ENCODE measurements at places on chromosomes 3 and 15.

GRCh38 chr3:122421101-122421500 lies 5.2 kb upstream of the WDR5B start:
- DNase-seq = no peak

- no peak for DNase-seq
Measured at GRCh38 chr15:72196409-72197040, 1.1 kb downstream of the GRAMD2A start.

GRCh38 chr3:2823437-2824211 lies 286.6 kb downstream of the IL5RA start:
- DNase-seq = no peak

GRCh38 chr15:33864360-33865075 lies 103.8 kb upstream of the CHRM5 start:
- no peak for DNase-seq

GRCh38 chr15:52150871-52151270 lies 38.3 kb upstream of the BCL2L10 start:
- DNase-seq = no peak

DNA sequence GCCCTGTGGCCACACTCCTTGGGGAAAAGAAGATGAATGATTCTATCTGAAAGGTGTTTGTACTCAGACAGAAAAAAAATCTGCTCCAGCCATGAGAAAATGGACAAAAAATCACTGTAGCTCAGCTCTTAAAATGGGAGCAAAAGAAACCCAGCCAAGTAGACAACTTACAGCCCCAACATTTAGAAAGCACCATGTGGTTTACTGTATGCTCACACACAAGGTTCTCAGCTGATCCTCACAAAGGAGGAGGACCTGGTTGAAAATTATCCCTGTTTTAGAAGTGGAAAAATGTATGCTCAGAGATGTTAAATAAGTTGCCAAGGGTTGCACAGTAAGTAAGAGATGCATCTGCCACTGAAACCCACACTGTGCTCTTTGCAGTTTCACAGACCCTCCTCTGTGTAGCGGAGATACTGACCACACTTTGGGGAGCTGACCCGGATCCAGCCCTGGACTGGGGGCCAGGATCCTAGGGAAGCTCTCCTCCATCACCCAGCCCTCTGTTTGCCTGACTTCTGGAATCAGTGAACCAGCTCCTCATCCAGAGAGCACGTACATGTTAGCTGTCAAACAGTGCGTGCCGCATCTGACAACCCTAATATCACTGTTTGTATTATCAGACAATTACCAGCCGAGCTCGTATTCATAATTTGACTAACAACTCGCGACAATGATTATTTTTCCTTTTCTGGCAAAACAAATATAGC lies 32.7 kb upstream of the TPRG1 start:
- no peak for DNase-seq

- no peak for DNase-seq
Measured at GRCh38 chr3:73192036-73192738, 130.7 kb downstream of the EBLN2 start.

DNA sequence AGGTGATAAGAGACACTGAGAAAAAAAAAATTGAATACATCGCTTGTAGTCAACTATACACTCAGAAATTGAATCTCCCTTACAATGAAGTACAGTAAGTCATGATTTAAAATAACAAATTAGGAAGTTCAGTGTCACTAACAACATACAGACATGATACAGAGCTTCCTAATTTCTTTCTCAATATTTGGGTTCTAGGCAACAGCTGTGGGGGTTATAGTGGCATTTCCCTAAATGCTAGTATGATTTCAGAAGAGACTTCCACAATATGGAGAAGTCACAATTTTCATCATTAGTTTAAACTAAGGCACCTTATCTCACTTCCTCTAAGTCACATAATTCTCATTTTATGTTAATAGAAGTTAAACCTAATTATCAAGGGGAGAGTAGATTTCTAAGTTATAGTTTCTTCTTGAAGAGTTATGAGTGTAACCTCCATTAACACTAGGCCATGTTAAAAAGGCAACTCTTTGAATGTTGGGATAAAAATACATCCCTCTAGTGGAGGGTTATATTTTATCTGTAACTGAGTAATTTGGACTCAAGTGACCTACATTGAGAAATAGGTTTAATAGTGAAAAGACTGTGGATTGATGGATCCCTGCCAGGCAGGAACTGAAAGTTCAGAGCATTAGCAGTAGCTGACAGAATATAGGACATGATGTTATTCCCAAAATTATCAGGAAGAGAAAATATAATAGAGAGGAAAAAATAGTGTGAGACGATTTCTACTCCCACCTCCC lies 286.0 kb upstream of the SUCLG2 start:
- DNase-seq = no peak

- DNase-seq = no peak
Measured at GRCh38 chr15:48781481-48782081, 29.3 kb downstream of the CEP152 start.

- DNase-seq = no peak
Measured at GRCh38 chr15:74173380-74174218, at the start of gene ISLR. Gene ISLR, plus strand, starts transcription at chr15:74173710. Its CDS starts 1,149 bp downstream, at chr15:74174859.

DNA sequence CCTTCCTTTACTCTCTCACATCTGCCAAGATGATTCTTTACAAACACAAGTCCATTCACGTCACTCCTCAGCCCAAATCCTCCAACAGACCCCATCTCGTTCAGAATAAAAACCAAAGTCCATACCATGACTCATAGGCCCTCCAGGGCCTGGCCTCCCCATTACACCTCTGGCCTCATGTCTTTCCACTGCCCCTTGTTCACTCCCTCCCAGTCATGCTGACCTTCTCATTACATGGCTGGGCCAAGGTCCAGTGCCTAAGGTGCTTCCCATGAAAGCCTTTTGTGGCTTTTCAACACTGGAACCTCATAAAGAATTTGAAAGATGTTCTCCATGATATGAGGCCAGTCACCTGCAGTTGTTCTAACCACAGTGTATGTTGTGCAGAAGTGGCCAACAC lies 44.5 kb downstream of the NEK10 start:
- DNase-seq = no peak

- DNase-seq = no peak
Measured at GRCh38 chr15:58360421-58361090, 71.2 kb upstream of the LIPC start.

DNA sequence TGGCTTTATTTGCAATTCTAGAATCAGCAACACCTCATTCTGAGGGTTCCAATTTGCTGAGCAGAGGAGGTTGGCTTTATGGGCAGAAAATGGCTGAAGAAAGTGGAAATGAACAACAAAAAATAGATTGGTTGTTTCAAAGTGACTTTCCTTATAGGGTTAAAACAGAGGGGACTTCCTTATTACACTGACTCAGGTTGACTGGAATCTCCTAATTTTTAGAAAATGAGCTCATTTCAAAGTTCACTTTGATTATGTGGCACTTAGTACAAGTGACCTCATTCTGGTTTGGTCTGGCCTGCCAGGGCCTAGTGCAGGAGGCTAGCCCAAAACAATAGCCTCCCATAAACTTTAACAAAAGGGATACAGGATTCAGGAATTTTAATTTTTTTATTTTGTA lies 41.4 kb downstream of the NFKBIZ start:
- no peak for DNase-seq

GRCh38 chr3:4981294-4981664 lies 2.0 kb downstream of the BHLHE40 start:
- DNase-seq = no peak

GRCh38 chr3:170027233-170028102 lies 10.3 kb upstream of the GPR160 start:
- DNase-seq = no peak

- peak; percentile 85 for DNase-seq
Measured at GRCh38 chr3:21435871-21436270, 315.1 kb downstream of the ZNF385D start.

- DNase-seq = no peak
Measured at GRCh38 chr15:37109872-37110572, 9.7 kb upstream of the MEIS2 start.

- no peak for DNase-seq
Measured at GRCh38 chr3:168655611-168656010, 559.9 kb upstream of the GOLIM4 start.

DNA sequence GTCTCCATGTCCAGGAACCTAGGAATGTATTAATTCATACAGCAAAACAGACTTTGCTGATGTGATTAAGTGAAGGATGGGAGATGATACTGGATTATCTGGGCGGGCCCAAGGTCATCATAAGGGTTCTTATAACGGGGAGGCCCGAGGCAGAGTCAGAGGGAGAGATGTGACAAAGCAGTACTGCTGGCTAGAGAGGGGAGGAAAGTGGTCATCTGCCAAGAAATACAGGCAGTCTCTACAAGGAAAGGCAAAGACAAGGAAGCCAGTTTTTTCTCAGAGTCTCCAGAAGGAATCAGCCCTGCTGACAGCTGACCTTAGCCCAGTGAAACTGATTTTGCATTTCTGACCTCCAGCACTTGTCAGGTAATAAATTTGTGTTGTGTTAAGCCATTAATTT lies 66.2 kb upstream of the CORO2B start:
- DNase-seq = no peak

DNA sequence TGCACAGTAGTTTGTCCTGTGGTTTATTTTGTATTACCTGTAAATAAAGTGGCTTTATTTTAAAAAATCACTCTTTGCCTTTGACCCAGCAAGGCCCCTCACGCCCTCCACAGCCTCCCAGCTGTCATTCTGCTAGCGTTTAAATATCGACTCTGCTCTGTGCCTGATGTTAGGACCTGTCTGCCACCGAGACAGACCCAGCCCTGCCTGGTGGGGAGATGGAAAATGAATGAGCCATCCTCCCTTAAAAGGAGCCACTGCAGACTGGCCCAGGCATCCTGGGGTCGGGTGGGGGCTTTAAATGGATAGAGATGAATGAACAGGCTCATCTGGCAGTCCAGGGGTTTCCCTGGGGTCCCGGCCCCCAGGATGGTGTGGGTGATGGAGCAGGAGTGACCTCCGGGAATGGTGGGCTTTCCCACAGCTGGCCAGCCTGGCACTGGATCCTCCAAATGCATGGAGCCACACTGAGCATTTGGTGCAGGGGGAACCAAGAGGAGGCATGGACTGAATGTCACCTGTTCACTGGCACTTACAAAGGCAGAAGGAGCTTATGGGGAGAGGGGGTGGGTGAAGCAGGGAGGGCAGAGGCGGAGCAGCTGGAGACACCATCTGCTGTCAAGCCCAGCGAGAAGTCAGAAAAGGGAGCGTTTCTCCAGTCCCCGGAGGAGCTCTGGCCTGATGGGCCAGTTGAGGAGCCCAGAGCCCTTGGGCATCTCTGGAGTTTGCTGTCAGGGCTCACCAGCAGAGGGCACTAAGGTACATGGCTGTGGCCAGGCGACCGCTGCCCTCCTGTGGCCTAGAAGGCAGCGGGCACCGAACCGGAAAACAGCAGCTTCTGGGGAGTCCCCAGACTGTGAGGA lies 11.9 kb downstream of the GRM2 start:
- DNase-seq = no peak

- DNase-seq = no peak
Measured at GRCh38 chr3:38916706-38917105, 100.7 kb upstream of the SCN10A start.

DNA sequence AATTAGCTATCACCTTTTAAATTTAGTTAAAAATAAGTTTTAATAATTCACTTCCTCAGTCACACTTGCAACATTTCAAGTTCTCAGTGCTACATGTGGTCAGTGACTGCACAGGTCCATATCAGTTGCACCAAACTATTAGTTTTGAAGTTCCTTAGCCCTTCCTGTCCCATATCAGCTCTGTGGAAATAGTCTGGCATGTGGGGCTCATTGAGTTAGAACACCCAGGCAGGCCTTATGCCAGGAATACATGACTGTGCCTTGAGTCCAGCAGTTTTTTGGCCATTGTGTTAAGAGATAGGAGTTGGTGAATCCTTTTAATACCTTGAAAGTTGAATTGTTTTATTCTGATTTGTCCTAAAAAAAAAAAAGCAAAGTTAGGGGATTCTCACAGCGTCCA lies 153.7 kb upstream of the BFSP2 start:
- DNase-seq = no peak

- DNase-seq = peak; percentile 55
Measured at GRCh38 chr15:85168642-85169173, 187.1 kb downstream of the PDE8A start.

DNA sequence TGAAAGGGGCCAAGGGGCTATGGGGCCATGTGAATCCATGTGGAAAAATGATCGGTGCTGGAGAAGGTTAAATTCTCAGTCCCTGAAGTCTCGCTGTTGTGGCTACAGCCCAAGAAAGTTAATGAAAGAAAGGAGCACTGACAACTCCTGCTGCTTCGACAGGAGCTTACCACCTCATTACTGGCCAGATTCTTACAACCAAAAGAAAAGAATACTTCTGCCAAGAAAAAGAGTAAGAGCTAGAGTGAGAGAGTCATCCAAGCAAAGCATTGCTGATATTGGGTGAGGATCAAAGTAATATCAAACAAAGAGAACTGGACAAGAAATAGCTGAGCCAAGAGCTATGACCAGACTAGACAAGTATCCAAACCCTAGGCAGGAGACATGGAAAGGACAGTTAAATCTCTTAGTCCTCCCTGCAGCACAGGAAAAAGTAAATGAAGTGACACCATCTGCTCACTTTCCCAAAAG lies 348.4 kb upstream of the PLSCR5 start:
- no peak for DNase-seq

DNA sequence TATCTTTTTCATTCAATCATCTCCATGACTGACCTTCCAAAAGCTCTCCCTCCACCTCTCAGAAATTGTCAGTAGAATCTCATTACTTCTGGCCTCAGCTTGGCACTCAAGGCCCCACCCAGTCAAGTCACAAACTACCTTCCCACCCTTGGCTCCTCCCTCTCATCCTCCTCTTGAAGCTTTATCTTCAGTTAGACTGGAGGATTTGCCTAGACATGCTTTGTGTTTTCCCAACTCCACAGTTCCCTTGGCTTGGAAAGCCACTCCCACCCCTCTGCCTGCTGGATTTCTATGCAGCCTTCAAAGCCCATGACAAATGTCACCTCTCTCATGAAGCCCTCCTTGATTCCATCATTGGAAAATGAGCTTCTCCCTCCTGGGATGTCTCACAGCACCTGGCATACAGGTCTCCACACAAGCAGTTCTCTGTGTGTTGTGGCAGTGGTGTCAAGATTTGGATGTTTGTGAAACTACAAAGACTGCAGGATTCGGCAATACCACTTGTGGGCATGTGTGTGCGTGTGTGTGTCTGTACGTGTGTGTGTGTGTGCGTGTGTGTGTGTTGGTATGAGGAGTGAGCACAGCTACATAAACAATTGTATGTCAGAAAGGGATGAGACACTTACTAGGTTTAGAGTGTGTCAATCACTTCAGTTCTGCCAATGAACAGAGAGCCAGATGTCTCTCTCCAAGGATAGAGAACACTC lies 45.3 kb upstream of the VPS8 start:
- DNase-seq = no peak

GRCh38 chr3:8574670-8575322 lies 69.8 kb downstream of the SSUH2 start:
- no peak for DNase-seq

GRCh38 chr3:159631226-159631625 lies 357.4 kb upstream of the IL12A start:
- no peak for DNase-seq

DNA sequence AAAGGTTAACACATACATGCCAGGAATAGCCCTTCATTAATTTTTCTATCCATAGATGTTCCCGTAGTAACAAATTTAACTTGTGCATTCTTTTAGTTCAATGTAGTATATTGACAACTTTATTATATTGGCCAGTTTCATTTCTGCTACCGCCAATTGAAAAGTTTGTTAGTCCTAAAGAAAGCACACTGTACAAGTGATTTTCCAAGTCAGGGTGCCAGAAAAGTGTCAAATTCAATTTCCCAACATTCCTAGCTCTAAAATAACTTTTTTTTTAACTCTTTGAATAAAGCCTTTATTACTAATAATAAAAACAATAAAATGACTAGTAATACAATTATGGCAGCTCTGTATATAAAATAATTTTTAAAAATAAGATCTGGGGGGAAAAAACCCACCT lies 68.9 kb downstream of the IMPG2 start:
- DNase-seq = no peak

- no peak for DNase-seq
Measured at GRCh38 chr3:107404727-107405469, 27.7 kb downstream of the CCDC54 start.

Measured in NCI-H2081 treated with DMSO at 0.1 percent for 48 hours (cell line).